ENCODE measurements at places on chromosomes 7 and 10. TPM values are rescaled to one million over a fixed set of nuclear protein-coding genes. Genes with fewer than 3 reads are reported as not detected.

Gene LBX1
- total RNA-seq = not detected

Gene PTF1A
- not detected for total RNA-seq

Gene DNAJC9
- 13.9 TPM for total RNA-seq

DNA sequence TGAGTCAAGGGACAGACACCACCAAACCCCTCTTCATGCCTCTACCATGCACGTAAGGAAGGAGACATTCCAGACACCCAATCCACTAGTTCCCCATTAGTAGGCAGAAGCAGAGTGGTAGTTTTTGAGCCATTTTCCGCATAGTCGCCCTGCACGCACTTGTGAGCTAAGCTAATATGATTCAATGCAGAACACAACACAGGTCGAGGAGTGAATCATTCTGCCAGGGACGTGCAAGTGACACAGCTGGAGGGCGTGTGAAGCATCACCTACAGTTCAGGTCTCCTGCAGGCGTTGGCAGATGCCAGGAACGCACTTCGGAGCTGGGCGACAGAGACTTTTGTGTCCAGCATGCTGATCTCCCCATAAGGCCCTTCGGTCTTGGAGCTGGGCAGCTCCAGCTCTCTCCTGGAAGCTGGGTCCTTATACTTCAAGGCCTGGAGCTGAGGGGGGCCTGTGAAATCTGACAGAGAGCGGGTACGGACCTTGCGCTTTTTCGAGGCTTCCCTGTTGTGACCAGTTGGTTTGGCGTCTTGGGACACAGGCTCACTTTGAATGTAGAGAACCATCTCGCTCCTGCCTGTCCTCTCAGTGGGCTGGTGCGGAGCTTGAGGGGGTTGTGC lies 102.4 kb downstream of the SVIL start:
- DNase-seq = no peak

GRCh38 chr10:71528371-71529206 lies 131.9 kb downstream of the CDH23 start:
- DNase-seq = no peak

DNA sequence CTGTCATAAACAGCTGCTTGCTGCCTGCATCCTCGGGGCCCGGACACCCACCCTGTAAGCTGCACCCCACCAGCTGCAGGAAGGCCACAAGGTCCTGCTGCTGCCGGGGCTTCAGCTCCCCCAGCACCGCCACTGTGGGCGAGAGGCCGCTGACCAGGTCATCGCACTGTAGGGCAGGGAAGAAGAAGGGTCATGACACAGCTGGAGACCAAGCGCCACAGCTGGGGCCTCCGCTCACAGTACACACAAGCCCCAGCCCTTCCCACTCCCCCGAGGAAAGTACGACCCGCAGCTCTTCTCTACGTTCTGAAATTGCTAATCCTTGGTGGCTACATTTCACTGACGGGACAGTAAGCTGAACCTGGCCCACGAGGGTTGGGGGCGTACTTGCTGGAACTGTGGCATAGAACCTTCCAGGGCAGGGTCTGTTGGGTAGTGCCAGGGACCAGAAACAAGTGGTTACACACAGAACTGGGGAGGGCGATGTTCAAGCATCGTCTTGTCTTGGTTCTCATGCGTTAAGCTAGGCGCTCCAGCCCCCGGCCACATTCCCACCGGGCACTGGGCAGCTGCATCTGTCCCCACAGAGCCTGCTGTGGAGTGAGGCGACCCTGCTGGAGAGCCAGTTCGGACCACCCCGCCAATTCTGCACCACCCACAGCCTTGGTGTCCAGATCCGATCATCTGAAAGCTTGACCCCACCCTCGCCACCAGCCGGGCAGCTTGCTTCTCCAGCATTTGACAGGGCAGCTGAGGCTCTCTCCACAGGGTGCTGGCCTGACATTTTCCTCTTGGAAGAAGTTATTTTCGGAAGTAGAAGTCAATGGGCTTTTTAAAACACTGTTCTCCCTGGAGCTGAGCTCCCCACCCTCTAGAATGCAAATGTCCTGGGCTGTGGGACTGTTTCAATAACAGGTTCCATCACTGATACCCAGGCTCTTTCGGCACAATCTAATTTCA lies 50.8 kb downstream of the GSDME start:
- no peak for DNase-seq

GRCh38 chr7:88668591-88668990 lies 90.9 kb upstream of the ZNF804B start:
- no peak for DNase-seq
